Temporal lobe (tissue), 4 donors: ENCODE measurements at places on chromosomes 16 and 17. TPM values are rescaled to one million over a fixed set of nuclear protein-coding genes. Genes with fewer than 3 reads are reported as not detected.

CCDC144A gene
- 34.9 TPM for total RNA-seq

IL4R gene
- total RNA-seq = 3.2 TPM

TOP2A gene
- total RNA-seq = 20.4 TPM

RDM1 gene
- total RNA-seq = 0.98 TPM

YBX2 gene
- 1.2 TPM for total RNA-seq

TMEM92 gene
- total RNA-seq = not detected

ANKRD40CL gene
- total RNA-seq = not detected

ZP2 gene
- total RNA-seq = not detected

MMP2 gene
- total RNA-seq = 13.8 TPM

CCL23 gene
- not detected for total RNA-seq

CA5A gene
- total RNA-seq = not detected

ASGR2 gene
- not detected for total RNA-seq

RUNDC3A gene
- 78.2 TPM for total RNA-seq

STX1B gene
- 21.6 TPM for total RNA-seq

ASPA gene
- total RNA-seq = 1.7 TPM

ABCA10 gene
- 2.7 TPM for total RNA-seq

MTSS2 gene
- total RNA-seq = 45.5 TPM

VMO1 gene
- 0.25 TPM for total RNA-seq

SMPD3 gene
- 62.9 TPM for total RNA-seq

ZNF747 gene
- 8.6 TPM for total RNA-seq

SRCIN1 gene
- total RNA-seq = 29.0 TPM

CCL14 gene
- total RNA-seq = not detected

HSD17B1 gene
- total RNA-seq = 0.98 TPM

SLC35G6 gene
- not detected for total RNA-seq

FAM83G gene
- 0.25 TPM for total RNA-seq

TBC1D3K gene
- not detected for total RNA-seq

NME1 gene
- 37.6 TPM for total RNA-seq

SGSH gene
- 5.7 TPM for total RNA-seq
